ENCODE measurements at places on chromosomes 2 and 18.

DNA sequence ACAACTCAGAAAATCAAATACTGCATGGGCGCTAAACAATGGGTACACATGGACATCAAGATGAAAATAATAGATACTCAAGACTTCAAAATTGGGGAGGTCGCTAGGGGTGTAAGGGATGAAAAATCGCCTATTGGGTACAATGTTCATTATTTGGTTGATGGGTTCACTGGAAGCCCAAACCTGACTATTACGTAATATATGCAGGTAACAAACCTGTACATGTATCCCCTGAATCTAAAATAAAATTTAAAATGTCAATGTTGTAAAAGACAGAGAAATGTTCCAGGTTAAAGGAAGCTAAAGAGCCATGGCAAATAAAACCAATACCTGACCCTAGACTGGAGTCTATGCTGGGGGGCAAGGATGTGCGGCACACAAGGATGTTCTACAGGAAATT lies 80.4 kb upstream of the CCBE1 start:
- no peak for DNase-seq

- DNase-seq = no peak
Measured at GRCh38 chr2:10449838-10450691, 1.9 kb upstream of the ODC1 start.

DNA sequence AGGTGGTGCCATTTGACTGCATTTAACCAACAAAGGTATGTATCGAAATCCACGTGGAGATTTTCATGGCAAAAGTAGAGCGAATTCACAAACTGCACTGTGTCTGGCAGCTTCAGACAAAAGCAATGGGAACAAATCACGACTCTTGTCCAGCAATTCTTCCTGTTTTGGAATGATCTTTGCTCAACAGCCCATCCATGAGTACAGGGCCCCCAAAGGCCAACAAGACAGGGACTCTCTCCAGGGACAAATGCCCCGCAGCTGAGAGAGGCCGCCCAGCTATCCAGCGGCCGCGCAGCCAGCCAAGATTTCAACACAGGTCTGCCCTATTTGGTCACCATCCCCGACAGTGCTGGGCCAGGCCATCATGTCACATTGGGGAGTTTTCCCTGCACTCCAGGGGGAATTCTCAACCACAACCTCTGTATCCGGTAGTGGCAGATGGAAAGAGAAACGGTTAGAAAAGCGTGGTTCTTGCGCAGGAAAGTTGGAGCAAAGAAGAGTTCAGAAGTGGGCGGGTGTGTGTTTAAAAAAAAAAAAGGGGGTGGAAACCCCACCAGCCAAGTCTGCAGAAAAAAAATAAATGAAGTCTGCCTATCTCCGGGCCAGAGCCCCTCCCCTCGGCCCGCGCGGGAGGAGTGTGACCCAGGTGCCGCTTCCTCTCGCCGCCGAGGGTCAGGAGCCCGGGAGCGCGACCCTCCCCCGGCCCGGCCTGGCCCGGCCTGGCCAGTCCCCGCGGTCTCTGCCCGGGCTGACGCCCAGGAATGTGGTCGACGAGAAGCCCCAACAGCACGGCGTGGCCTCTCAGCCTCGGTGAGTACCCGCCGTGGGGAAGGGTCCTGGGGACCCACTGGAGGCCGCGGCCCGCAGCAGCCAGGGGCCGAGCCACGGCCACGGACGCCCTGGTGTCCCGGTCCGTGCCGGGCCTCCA lies at the start of gene GYPC:
GYPC (plus strand) TSS at position 659 of the 931 bp plus-strand sequence; CDS start at position 765, 106 bp downstream.
- DNase-seq = peak; percentile 54

- no peak for DNase-seq
Measured at GRCh38 chr2:11615209-11615608, 54.8 kb downstream of the NTSR2 start.

DNA sequence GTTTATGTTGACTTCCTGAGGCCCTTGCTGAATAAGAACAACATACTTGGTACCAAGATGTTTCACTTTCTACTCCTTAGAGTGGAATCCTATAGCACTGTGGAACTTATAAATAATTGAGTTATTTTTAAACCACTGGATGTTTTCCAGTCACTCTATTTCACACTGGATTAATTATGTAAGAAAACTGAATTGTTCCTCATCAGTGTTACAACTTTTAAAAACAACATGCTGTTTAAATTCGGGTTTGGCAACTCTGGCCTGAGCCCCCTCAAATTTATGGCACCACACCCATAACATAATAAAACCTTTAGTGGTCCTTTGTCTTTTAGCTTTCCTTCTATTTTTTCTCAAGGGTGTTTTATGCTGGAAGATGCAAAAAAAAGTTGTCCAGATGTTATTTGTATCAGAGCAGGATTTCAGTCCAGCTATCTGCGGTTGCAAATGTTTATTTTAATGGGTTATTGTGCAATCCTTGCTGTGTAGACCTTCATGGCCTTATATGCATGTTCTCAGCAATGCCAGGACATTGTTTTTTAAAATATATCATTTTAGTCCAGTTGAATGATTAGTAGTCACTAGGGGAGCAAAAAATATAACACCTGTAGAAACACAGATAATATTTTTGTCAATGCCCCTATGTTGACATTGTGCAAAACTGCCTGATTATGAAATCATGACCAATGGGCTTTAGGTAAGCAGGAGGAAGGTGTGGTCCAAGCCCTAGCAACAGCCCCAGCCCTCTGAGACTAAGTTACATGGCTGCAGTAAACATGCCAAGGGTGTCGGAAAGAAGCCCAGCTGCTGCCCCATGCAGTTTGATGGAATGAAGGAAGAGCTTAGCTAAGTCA lies 638.0 kb upstream of the ZEB2 start:
- no peak for DNase-seq

DNA sequence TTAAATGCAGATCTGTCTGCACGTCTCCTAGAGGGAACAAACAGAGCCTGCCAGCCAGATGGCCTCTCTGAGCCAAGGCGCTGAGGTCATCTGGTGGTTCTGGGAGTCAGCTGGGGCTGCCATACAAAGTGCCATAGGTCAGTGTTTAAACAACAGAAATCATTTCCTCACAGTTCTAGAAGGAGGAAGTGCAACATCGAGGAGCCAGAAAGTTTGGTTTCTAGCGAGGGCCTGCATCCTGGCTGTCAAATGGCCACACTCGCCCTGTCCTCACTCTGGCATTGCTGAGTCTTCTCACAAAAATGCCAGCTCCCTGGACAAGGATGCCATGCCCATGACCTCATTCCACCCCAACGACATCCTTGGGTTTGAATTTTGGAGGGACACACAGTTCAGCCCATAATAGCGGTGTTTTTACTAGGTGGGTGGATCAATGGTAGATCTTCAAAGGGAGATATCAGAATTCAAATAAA lies 59.6 kb downstream of the MYT1L start:
- DNase-seq = no peak

GRCh38 chr2:108139521-108139920 lies 100.2 kb upstream of the SULT1C3 start:
- DNase-seq = no peak

GRCh38 chr2:60469536-60470317 lies 83.7 kb downstream of the BCL11A start:
- DNase-seq = no peak

DNA sequence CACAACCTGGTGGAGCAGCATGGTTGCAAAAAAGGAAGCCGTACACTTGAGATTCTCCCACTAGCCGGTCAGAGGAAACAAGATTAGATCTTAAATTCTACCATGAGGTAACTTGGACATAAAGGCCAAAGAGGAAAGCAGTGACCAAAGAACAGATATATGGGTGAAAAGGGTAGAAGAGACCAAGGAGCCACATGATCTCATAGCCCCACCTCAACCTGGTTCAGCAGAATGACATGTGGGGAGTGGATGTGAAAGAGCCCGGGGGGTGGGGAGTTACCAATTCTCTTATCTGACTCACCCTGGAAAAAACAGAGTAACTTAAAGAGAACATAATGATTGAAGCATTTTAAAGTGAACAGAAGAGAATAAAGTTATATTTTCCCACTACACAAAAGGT lies 683.0 kb downstream of the DSC3 start:
- no peak for DNase-seq

- DNase-seq = no peak
Measured at GRCh38 chr18:7197854-7198253, 33.0 kb upstream of the LRRC30 start.

DNA sequence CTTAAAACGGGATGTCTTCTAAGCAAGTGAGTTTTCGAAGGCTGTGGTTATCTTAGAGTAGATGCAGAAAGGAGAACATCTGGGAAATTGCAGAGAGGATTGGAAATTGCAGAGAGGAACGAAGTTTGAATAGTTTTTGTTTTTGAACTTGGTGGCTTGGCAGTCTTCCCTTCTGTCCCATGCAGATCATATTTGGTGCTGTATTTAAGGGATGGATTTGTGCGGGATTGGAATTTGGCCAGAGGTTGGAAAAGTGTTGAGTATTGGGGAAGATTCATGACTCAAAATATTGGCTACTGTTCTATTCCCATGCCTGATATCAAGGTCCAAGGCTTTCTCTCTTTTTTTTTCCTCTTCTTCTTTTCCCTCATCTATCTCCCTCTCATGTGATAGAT lies 18.2 kb downstream of the PTPRM start:
- DNase-seq = no peak

DNA sequence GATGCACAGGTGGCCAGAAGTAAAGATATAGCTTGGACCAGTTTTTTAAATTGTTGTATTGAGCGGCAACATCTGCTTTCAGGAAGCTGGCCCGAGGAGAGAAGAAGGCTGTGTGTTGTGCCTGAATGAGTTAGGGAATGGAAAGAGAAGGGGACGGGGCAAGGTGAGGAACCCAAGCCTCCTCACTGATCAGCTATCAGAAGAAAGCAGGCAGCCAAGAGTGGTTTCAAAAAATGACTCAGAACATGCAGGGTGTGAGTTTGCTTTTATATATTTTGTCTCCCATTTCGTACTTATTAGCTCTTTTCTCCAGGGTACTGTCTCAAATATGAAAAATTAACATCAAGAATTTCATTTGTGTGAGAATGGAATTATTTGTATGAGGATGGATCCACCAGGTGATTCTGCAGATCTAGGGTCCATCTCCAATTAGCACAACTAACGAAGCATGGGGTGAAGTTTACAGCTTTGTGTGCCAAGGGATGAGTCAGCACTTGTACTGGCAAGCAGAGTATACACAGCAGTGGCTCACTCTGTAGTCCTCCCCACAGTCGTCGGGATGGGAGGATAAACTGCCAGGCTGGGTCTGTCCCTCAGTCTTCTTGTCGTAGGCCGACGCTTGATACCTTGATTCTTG lies 175.7 kb downstream of the PIEZO2 start:
- no peak for DNase-seq

DNA sequence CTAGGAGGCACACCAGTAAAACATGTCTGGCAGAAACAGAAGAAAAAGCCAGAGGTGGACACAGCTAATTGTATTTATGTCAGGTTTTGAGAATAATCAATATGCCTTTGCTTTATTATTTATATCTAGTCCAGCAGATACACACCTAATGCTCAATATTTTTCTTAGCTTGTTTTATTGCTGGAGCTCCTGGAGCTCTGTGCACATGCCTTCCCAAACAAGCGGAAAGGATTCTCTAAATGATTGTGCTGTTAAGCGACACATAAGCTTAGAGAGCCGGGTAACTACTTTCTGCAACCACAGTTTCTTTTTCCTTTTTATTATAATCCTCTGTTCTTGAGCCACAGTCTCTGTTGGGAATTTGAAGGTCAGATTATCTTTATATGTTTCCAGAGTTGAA lies 177.3 kb upstream of the ST6GAL2 start:
- DNase-seq = no peak

GRCh38 chr18:68608851-68609490 lies 105.9 kb downstream of the TMX3 start:
- no peak for DNase-seq

GRCh38 chr2:86686905-86687304 lies 33.2 kb upstream of the RMND5A start:
- DNase-seq = no peak

DNA sequence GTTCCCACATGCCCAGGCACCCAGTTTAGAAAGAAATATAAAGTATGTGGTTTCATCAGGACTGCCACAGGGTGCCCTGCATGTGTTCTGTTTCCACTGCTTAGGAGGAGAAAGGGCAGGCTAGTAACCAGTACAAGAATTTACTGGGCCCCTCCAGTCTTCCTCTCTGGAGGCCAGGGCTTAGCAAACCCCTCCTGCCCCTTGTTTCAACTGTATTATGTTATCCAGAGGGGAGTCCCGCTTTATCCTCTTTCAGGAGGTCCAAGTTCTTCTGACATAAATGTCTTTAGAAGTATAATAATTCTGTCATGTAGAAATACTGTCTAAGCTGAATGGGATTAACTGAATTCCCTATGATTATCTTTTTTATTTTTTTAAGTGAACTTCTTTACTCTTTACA lies 132.1 kb downstream of the WDSUB1 start:
- DNase-seq = no peak

DNA sequence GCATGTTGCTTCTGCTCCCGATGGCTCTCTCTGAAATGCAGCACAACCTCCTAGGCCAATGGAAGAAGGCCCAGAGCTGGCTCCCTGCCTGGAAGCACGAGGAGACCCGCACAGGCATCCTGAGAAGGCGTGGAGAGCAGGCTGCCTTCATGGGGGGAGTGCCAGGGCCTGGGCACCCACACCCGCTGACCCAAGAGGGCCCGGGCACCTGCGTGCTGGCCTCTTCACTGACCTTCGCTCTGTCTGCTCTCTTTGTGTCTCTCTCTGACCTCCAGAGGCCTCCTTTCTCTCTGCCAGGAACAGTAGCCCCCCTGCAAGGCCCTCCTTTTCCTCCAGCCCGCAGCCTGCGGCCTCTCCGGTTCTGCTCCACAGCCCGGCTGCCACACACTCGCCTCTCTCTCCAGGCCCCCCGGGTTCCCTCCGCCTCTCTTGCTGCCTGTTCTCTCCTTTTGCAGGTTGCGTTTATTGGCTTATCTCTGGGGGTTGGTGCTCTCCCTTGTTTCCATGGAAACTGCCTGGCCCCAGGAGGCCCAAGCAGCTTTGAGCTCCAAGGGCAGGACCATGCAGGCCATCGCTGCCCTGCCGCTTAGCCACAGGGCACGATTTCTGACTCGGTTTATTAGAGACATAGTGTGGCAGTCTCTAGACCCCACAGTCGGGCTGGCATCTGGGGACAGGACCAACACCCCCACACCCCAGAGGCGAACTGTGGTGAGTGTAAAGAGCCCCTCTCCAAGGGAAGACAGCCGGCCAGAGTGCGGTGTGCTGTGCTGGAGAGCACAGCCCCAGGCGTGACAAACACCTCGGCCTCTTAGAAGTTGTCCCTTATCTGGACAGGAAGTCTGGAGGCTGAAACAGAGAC lies 1.7 kb downstream of the MZT2B start:
- no peak for DNase-seq
